NCI-H524 treated with DMSO at 0.1 percent for 48 hours (cell line): ENCODE measurements at places on chromosomes 6 and 20.
A peak's percentile ranks its signal among the peaks of the same experiment; 100 is the strongest.

DNA sequence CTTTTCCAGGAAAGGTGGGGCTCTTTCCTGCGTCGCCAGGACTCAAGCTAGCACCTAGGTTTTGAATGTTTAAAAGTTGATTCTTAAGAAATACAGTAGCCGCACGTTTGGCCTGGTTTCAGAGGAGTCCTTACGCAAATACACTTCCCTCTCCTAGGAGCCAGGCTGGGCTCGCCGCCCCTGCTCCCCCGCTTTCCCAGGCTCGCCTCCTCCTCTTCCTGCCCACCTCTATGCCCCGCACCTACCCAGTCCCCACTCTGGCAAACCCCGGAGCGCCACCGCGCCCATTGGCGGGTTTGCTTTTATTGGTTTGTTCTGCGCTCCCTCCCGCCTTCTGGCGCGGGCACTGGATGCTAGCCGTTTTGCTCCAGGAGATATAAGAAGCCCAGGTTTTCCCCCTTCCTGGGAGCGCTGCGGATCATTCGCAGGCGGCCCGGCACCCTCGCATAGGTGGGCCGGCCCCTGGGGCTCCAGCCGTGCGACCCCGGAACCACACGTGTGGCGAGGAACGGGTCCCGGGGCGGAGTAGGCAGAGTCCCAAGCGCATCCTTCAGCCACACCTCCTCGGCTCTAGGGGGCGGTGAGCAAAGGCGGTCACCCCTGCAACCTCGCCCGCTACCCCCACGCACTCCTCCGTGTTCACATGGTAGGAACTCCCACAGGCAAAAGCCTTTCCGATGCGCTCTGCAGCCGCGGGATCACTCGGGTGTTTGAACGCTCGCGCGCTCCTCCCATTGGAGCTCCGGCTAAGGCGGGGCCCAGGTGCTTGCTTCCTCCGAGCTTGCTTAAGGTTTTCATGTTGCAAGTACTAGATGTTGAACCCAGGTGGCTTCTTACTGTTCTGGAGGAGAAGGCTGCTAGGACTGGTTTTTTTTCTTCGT, 119.0 kb downstream of the RTN4IP1 start:
- DNase-seq: peak; percentile 36

DNA sequence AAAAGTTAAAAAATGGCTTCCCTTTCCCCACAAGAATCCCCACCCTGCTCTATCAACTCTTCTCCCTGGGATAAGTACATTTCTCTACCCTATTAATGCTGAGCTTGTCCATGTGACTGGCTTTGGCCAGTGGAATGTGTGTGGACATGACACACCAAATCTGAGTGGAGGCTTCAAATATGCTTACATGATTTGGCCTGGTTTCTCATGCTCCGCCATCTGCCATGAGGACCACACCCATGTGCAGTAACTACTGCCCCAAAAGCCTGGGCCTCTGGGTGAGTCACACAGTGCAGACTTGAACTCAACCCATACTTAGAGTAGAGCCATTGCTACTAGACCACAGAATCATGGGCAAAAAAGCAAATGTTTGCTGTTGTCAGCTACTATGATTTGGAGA, 65.4 kb downstream of the PRND start:
- no peak for DNase-seq

DNA sequence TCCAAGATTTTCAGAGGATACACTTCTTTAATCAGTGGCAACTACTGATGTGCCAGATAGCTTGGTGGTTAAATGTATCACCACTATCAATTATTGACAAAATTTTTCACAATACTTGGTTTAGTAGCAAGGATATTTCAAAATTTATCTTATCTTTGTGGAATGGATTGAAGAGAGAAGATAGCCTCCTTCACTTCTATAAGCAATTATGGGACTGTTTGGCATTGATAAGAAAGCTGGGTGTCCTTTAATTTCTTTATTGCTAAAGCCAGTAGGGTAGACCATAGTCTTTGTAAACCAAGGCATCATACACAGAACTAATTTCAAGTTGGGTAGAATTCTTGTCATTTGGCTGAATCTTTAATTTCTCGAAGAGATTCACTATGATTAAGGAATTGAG, 4.9 kb upstream of the RNF182 start:
- no peak for DNase-seq

GRCh38 chr20:10646886-10647420, 26.8 kb downstream of the JAG1 start:
- DNase-seq: no peak

GRCh38 chr6:100472674-100473073, 8.0 kb upstream of the SIM1 start:
- no peak for DNase-seq

DNA sequence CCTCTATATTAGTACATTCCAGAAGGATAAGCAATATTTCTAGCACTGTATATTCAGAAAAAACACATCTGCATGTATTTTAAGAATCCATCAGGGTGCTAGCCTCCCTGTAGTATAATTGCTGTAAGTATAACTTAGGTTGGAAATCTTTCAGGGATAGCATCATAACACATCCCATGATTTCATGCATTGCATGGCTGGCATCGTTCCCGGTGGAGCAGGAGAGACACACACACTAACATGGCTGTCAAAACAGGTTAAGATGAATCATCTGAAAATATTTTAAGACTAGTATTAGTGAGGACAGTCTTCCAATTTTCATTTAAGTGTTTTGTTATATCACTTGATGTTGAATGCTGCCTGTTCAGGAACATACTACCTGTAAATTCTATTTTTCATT, 32.1 kb upstream of the CENPW start:
- DNase-seq: no peak

DNA sequence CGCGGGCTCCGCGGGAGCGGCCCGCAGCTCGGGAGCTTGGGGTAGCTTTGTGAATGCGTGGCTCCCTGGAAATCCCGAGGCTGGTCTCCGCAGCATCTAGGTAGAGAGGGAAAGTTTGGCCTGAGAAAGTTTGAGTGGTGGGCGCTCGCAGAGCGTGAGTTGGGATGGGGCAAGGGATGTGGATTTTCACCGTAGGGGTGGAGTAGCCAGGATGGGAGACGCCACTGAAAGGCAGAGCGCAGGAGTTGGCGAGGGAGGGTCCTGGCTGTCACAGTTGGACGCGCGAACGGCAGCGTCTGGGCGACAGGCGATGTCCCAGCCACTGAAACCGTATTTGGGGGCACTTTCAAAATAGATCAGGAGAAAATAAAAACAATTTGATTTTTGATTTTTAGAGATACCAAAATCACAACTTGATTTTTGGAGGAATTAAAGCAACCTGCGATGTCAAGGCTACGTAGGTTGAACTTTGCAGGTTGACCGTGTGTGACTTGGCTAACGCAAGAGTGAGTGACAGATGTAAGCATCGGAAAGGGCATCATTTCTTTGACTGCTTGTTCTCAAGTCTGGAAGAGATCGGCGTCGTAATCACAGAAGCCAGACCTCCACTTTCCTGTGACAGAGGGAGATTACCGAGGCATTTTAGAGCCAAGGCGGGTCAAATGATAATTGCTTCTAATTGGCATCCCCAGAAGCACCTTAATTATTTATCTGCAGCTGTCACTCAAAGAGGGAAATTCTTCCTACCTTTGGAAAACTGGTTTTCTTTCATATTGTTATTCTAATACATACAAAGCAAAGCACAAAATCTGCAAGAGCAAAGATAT, 646 bp downstream of the HEY2 start:
- peak; percentile 86 for DNase-seq

DNA sequence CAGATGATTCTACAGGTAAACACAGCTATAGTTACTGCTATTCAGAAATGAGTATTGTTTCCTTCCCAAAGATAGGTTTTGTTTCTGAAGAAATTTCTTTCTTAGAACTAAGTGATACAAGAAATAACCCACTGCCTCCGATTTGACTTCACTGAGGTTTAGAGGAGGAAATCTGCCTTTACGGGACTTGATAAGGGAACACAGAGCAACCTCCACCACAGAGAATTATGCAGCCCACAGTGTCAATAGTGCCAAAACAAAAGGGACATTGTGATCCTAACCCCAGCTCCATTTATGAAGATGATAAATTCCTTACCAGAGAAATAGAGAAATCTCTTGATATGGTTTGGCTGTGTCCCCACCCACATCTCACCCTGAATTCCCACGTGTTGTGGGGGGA, 164.6 kb downstream of the ZNF217 start:
- DNase-seq: no peak

- no peak for DNase-seq
Observed at GRCh38 chr6:169726049-169726400, 1.7 kb upstream of the PHF10 start.

GRCh38 chr20:47927944-47928343, 142.7 kb upstream of the SULF2 start:
- DNase-seq: no peak

GRCh38 chr6:37646097-37646864, 51.4 kb downstream of the MDGA1 start:
- no peak for DNase-seq

DNA sequence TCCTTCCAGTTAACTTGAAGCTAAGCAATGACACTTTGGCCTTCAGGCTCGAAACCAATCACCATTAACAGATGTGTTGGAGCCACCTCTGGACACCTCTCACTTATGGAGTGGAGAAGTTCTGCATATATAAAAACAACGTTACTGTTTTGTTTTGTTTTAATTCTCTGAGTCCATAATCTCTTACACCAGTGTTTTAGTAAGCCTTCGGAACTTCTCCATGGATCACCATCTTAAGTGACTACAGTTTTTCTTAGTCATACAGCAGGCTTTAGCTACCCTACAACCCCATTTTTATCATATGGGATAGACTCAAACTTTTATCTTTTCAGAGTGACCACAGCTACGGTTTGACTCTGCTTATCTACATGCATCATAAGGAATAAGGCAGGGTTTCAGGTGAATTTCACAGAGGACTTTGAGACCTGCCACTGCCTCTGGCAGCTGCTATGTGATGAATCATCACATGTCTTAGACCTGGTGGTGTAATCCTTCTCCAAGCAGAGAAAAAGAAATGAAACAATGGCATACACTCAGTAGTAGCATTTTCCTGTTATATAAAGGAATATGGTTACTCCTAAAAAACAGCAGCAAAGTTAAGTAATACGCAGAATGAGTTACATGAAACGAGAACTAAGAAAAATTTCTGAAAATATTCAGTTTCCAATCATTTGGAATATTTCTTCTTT, 5.5 kb upstream of the HDDC2 start:
- no peak for DNase-seq

- DNase-seq: no peak
Observed at GRCh38 chr6:147691446-147691845, 183.0 kb downstream of the SAMD5 start.

DNA sequence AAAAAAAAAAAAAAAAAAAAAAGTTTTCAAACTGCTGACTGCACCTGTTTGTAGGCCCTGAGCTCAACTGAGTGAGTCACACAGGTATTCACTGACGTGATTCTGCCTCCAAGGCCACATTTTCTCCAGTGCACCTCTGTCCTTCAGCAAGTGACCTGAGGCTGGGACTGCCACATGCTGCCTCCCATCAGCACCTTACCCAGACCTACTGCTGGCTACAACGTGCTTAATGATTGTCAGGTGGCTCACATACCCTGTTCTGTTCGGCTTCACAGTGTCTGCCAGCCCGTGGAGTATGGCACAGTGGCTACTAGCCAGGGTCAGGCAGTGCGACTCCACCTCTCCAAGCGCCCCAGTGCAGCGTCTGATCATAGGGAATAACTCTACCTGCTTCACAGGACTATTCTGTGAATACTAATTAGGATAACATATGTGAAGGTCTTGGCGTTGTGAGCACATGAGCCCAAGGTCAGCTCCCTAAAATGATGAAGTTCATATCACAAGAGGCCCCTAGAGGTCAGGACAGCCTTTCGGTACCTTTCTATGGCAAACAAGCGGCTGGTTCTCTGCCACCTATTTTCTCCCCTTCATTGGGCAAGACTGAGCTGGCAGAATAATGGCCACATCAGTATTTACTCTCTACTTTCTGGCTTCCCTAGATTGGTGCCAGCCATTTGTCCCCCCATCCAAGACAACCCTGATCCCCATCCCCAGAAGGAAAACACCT, 28.1 kb downstream of the RIPOR3 start:
- no peak for DNase-seq

DNA sequence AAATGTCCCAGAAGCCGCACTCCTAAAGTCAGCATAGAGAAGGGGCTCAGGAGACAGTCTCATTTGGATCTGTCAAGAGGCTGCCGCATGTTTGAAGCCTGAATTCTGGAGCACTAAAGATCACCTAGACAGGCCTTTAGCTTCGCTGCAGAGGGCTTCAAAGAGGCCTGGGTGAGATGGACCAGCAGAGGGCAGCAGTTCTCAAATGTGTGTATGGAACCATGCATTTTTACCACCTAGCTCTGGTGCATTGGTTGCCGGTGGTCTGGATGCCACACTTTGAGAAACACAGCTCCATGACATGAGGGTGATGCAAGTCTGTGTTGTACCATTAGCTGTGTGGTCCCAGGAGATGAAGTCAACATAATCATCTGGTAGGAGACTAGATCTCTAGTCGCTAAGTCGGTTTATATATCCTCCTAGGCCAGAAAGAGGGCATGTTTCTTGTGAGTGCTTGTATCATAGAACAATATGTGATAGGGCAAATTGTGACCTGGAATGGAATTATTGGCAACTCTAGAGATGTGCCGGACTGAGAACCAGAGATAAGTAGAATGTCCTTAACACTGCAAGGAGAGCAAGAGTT, 64.8 kb downstream of the KIAA0319 start:
- DNase-seq: peak; percentile 16

GRCh38 chr20:24970754-24971153, 21.7 kb downstream of the CST7 start:
- no peak for DNase-seq

DNA sequence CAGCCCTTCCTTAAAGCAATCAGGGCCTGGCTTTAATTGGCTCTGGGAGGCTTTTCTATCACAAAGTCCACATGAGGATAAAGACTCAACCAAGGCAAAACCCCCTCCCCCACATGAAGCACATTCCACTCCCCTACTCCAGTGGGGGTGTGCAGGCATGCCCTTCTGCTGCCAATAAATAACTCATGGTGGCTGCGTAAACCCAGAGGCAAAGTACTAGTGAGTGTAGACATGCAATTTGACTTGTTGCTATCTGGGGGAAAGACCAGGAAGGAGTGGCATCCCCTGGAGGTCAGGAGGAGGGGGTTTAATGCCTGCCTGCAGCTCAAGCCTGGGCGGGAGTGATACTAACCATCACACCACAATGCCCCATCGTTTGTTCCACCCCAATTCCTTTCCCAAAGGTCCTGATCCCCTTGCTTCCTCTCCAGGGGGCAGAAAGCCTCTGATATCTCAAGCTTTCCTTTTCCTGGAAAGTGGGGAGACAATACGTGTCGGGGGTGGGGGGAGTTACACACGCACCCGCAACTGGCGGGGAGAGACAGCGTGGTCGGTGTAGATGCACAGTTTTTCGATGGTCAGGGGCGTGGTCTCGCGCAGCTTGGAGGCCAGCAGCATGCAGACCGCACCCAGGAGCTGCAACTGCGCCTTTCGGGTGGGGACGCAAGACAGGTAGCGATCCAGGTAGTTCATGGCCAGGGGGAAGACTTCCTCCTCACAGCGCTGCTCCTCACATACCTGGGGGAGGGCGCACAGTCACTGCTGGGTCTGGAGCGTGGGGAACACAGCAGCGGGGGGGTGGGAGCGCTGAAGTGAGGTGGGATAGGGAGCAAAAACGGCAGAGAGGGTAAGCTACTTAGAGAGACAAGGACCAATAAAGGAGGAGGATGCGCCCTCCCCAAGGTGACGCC, 1.5 kb downstream of the CCND3 start:
- DNase-seq: no peak
